A549 treated with AZD2906 at 1 μM for 4 hours (cell line): ENCODE measurements at places on chromosomes 5 and 9. TPM values are rescaled to one million over a fixed set of nuclear protein-coding genes. Genes with fewer than 3 reads are reported as not detected.

The PTPRD gene
- 0.13 to 0.49 TPM (median 0.26 TPM) in 5 replicates for total RNA-seq

The NUTM2F gene
- 0.02 TPM in 1 of 5 replicates, not detected in the others for total RNA-seq

The TERT gene
- 2.3 to 3.1 TPM (median 2.8 TPM) in 5 replicates for total RNA-seq

The PHF24 gene
- 0.07 to 0.19 TPM (median 0.13 TPM) in 5 replicates for total RNA-seq

The ARHGEF37 gene
- total RNA-seq: 2.4 to 2.8 TPM (median 2.6 TPM) in 5 replicates
